ENCODE measurements at places on chromosomes 5 and 9.

GRCh38 chr9:12875191-12875590 is 100.4 kb downstream of the LURAP1L start:
- DNase-seq = no peak

- no peak for DNase-seq
These were observed 210.3 kb downstream of the C9orf152 start for GRCh38 chr9:109997682-109998081.

DNA sequence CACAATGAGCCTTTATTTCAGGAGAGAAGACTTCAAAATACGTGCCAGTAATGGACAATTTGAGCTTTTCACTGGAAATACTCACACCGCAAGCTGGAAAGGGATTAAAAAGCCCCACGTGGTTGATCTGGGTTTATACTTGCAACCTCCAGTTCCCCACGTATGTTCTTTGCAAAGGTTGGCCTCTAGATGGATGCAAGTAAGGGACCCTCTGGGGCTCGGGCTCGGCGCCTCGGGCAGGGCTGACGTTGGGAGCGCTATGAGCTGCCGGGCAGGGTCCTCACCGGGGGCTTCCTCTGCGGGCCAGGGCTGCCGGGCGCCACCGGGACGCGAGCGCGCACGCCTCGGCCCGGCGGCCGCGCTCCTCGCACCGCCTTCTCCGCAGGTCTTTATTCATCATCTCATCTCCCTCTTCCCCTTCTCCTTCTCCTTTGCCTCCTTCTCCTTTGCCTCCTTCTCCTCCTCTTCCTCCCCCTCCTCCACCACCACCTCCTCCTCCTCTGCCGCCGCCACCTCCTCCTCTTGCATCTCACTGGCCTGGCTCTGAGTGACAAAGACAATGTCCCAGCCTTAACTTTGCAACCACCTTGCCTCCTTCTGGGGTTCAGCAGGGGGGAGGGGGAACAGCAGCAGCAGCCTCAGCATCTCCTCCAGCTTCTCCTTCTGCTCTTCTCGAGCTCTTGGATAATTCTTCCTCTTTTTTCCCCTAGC is 701 bp upstream of the ZNF462 start:
- DNase-seq = peak; percentile 84

DNA sequence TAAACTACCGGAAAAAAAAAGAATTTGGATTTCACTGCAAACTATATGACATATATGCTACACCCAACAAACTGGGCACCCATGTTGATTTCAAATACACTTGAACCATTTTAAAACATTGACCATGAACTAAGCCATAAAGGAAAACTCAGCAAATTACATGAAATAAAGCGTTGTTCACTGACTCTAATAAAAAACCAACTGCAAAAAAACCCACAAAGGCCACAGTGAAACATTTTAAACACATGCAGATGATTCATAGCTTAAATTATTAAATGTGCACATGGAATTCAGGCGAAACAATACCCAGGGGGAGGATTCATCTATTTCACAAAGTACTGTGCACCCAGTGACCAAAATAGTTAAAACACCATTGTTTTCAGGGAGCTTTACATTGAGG is 33.3 kb downstream of the MTRR start:
- no peak for DNase-seq

- DNase-seq = no peak
These were observed 116.9 kb upstream of the KLF9 start for GRCh38 chr9:70531311-70531710.

DNA sequence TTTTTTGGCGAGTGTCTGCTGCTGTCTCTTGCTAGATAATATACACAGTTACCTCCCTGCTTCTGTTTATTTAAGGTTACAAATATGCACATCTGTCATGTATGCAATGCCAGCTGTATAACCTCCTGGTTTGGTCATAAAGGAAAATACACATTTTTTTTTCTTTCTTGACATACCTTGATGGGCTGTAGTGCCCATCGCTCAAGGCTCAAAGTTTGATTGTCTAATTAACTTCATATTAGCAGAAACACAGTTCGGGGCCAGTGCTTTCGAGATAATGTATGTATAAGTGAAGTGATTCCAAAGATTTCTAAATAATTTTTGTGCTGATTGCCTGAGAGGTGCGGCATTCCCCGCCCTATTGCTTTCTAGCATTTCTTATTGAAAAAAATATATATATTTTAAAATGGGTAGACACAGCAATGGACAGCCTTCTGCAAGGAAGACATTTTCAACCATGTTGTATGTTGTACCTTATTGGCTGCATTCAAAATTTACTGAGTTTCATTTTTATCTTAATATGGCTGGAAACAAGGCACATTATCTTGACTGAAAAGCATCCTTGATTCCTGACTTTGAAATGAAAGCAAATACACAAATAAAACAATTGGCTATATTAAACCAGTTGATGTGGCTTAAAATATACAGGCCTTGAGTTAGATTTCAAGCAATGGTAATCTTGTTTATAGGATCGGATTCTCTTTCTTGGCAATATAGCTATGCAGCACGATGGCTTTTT is 206.2 kb downstream of the MEF2C start:
- no peak for DNase-seq

- no peak for DNase-seq
These were observed 25.3 kb downstream of the GLRA1 start for GRCh38 chr5:151899399-151899798.

DNA sequence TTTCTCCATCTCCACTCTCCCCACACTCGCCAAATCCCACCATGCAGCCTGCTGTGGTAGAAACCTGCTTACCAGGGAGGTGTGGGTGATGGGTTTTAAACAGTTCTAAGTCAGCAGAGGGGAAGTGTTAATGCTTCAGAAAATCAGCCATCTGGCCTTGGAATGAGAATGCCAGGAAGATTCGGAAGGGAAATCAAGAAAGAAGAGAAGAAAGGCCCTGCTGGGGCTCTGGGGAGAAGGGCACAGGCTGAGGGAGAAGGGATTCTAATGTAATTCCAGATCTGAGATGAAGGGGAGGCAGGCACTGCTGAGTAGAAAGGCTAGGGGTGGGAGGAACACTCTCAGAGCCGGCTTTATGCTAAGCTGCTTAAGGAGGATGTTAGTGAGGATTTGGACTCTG is 434.7 kb upstream of the DMAC1 start:
- no peak for DNase-seq

DNA sequence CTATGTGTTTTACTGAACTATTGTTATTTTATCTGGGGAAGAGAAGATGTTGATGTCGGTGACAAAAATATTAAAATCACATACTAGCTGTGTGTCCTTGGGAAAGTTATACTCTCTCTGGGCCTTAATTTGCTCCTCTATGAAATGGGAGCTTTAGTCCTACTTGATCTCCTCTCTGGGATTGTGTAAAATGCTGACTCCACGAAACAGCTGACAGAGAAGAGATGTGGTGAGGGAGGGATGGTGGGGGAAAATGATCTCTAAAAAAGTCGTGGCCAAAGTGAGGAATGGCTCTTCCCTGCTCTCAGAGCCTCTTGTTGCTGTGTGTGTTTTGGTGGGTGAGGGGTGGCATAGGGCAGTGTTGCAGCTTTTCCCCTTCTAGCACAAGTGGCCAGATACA is 173.7 kb downstream of the MELK start:
- no peak for DNase-seq

DNA sequence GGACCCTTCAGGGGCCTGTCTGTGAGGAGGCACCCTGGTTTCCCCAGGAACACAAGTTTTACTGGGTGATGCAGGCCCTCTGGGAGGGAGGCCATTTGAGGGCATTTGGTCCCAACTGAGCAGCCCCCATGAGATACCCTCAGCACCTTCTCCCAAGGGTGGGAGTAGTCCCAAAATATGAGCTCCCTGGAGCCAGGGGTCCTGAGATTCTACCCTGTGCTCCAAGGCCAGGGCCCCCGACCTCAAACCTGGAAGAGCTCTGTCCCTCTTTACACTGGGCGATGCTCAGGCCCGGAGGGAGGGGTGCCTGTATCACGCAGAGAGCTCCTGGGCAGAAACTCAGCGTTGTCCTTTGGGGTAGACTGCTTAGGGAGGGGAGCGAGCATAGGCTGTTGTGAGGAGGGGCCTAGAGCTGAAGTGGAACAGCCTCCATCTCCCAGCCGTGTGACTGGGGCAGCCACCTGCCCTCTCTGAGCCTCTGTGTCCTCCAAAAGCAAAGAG is 64.0 kb upstream of the SYNPO start:
- no peak for DNase-seq
